ENCODE measurements at places on chromosomes 3 and 15.

DNA sequence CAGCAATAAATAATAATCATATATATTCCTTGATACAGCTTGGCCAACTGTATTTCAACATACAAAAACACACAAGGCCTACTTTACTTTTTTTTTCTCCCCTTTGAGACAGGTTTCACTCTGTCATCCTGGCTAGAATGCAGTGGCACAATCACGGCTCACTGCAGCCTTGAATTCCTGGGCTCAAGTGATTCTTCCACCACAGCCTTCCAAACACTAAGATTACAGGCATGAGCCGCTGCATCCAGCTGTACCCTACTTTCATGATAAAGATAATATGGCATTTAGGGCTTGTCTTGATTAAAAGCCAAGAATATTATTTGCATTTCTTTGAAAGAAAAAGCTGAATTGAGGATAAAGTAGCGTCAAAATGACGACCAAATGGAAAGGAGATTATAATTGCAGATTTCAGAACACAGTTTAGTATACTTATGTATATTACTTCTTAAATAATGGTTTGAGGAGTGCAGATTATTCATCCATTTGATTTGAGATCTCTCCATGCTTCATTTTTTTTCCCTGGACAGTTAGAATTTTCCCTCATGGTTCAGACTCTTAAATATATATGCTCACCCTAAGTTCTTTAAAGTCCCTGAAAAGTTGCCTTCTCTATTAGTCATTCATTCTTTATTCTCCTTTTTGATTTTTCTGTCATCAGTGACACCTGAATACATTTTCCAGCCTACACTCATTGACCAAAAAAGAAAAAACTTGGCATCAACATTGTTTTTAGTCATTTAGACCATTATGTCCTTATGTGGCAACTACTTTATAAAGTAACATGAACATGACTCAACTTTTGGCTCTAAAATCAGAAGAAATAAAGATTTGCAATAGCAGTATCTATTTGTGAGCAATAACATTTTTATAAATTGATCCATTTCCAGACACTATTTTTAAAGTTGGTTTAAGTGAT, 48.5 kb upstream of the MLF1 start:
- DNase-seq = no peak

- DNase-seq = no peak
Measured at GRCh38 chr3:188437926-188438325, 284.0 kb downstream of the LPP start.

DNA sequence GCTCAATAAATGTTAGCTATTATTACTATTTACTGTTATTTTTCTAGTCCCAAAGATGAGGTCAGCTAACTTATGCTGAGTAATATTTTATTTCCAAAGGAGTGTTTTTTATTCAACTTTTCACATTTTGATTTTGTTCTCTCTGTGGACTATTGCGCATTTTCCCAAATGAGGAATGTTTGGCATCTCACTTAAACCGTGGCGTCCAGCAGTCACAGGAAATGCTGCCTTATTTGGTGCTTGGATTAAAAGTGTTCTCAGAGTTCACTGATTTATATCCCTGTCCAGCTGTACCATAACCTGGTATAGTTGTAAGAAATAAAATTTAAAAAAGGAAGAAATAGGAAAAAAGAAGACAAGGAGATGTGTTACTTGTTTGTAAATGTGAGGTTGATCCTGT, 166.8 kb downstream of the THSD4 start:
- DNase-seq = no peak

- no peak for DNase-seq
Measured at GRCh38 chr3:40196966-40197365, 112.5 kb upstream of the EIF1B start.

DNA sequence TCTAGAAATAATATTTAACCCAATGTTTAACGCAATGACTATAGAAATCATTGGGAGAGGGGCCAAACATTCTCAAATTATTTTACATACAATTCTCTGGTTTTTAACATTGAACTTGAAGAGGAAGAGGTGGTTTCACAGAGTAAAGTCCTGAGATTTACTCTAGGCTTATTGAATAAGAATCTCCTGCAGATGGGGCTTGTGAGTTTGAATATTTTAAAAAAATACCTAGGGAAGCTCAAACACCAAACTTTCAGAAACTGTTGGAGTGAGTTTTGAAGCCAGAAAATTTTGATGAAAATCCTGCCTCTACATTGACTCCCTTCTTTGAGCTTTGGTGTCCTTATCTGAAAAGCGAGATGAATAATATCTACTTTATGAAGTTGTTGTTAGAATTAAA, 906.6 kb downstream of the TUSC7 start:
- DNase-seq = no peak

GRCh38 chr15:80920271-80920699, 69.3 kb downstream of the MESD start:
- no peak for DNase-seq

DNA sequence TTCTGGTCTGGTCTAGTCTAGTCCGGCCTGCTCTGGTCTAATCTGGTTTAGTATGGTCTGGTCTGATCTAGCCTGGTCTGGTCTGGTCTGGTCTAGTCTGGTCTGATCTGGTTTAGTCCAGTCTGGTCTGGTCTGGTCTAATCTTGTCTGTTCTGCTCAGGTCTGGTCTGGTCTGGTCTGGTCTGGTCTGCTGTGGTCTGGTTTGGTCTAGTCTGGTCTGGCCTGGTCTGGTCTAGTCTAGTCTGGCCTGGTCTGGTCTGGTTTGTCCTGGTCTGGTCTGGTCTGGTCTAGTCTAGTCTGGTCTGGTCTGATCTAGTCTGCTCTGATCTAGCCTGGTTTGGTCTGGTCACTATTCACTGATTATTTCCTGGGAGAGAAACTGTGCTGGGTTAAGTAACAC, 84.1 kb upstream of the PRR23E start:
- no peak for DNase-seq

DNA sequence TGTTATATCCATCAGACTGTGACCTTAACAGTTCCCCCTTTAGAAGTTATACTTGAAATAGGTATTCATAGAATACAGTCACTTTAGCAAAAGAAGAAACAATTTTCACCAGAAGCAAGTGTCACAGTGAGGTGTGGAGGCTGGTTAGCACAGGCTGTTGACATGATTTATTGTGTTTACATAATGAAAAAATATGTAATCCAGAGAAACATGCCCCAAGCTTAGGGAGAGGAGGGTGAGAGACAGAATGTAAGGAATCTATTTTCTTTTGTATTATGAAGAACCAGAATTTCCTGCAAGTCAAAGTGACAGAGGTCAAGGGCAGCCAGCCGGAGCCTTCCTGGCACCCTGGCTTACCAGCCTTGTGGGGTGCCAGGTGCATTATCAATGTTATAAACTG, 4.0 kb downstream of the IL12A start:
- no peak for DNase-seq

- DNase-seq = no peak
Measured at GRCh38 chr3:194512895-194513601, 26.2 kb upstream of the ATP13A3 start.

- no peak for DNase-seq
Measured at GRCh38 chr3:172154768-172155664, 115.6 kb downstream of the FNDC3B start.

GRCh38 chr15:73940061-73940981, 14.1 kb downstream of the LOXL1 start:
- no peak for DNase-seq

DNA sequence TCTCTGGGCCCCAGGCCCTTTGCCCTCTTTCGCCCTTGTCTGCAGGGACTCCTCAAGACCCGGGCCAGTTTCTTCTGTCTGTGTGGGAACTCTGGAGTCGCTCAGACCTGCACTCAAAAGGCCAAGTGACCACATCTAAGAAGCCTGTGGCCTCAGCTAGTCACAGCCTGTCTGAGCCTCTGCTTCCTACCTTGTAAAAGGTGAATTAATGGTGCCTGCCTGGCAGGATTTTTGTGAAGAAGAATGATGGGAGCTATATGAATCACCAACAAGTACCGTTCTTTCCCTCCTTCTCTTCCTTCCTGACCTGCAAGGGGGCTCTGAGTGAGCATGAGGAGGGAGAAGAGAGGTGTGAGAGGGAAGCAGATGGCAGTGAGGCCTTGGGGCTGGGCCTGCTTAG, 7.5 kb downstream of the PLIN1 start:
- no peak for DNase-seq

DNA sequence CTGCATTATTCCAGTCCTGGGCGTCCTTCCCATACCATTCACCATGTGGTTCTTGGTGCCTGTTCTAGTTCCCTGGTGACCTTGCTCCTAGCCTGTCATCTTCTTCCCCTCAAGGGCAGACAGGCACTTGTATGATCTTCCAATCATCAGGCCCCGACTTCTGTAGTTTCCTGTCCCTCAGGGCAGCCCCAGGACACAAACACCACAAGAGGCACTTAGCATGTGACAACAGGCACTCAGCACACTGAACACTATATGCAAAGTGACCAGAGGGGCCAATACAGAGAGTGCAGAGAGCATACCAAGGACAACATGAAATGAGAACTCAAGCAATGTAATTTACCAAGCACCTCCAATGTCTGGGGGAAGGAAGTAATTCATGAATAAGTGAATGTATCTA, 17.9 kb downstream of the TMEM40 start:
- no peak for DNase-seq

- no peak for DNase-seq
Measured at GRCh38 chr3:70177881-70178645, 134.4 kb downstream of the MDFIC2 start.

- no peak for DNase-seq
Measured at GRCh38 chr3:111571907-111572460, 23.2 kb downstream of the ZBED2 start.

DNA sequence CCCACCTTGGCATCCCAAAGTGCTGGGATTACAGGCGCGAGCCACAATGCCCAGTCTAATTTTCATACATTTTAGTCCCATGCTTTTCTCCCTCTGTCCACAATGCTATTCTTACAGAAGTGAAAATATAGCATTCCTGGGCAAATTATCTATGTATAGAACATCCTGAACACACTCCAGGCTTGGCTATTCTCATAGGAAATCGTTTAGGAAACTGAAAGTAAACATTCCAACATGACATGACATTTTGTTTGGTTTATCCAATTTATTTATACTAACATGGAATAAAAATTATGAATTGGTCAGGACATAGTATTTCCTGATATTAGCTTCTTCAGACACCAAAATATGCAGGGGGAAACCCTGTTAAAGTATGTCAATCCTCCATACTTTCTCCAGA, 52.6 kb downstream of the SYNM start:
- DNase-seq = no peak
